ENCODE measurements at places on chromosomes 5 and 9.
A peak's percentile ranks its signal among the peaks of the same experiment; 100 is the strongest.

GRCh38 chr9:70040376-70040903, 3.2 kb upstream of the MAMDC2 start:
- DNase-seq, result no peak

DNA sequence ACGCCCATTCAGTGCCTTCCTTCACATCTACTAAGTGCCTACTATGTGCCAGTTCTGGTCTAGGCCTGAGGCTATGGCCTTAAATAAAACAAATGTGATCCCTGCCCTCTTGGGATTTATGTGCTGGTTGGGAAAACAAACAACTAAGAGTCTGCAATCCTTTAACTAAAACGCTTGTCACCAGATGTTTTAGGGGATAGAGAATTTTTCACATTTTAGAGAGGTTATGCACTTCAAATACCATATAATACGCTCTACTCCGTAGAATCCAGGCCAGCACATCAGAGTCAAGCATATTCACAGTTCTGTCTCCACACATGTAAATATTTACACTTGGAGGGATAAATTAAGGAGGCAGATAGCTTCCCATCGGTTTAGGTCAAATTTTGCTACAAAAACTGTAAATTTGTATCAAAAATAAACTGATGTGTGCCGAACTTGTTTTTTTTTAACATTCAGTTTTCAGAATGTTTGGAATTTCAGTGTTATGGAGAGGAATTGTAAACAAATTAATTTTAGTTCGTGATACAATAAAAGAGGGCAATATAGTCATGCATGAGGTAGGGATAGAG, 22.0 kb upstream of the ADRA1B start:
- no peak for DNase-seq

- DNase-seq, result no peak
Observed at GRCh38 chr5:32233220-32233695, 59.1 kb upstream of the GOLPH3 start.

- no peak for DNase-seq
Observed at GRCh38 chr5:128920345-128921215, 44.7 kb upstream of the SLC27A6 start.

DNA sequence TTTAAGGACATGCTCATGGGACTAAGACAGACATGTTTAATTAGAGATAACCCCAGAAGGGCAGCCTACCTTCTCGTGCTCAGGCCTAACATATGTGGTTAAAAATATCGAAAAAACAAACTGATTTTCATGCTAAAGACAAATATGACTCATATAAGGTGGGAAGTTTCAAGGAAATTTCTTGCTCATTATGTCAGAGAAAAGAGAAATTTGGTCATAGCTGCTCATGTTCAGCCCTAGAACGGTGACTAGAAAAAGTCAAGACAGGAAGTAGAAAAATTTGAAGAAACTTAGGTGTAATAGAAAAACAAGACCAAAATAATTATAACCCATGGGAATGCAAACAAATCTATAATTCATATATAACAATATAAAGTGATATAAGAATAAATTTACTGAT, 120.6 kb downstream of the PRDM9 start:
- DNase-seq, result no peak

DNA sequence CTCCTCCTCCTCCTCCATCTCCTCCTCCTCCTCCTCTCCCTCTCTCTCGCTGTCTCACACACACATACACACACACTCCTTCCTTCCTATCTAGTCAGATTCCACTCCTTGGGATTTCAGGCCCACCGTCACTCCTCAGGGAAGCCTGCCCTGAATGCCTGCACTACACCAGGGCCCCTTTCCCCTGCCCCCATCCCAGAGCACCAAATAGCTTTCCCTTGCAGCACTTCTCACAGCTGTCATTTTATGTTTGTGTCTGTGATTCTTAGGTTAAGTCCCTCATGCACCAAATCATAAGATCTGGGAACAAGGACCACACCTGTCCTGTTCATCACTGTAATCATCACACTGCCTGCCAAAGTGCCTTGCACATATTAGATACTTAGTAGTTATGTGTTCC, 86.5 kb upstream of the GABRP start:
- DNase-seq, result no peak

- DNase-seq, result no peak
Observed at GRCh38 chr9:34279411-34279810, 49.7 kb downstream of the KIF24 start.

- no peak for DNase-seq
Observed at GRCh38 chr5:138018849-138019248, 14.0 kb downstream of the FAM13B start.

GRCh38 chr5:69335341-69335935, 2.8 kb upstream of the CCDC125 start:
- DNase-seq, result no peak

- no peak for DNase-seq
Observed at GRCh38 chr5:170312301-170312595, 14.7 kb upstream of the LCP2 start.

DNA sequence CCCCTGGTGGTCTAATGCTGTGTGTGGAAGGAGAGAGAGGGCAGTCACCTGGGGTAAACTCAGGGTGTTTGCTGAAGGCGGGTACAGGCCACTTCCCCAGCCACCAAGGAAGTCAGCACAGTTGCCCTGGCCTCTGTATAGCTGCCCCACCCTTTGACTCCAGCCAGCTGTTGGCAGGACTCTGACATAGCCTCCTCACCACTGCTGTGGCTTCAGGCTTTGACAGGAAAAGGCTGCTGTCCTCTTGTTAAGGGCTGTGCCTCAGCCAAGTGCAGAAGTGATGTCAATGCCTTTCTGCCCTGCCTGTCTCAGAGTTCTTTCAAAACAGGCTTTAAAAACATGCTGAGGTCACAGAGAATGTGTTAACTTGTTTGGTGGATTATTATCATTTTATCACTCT, 487.2 kb upstream of the KLF4 start:
- DNase-seq, result no peak

DNA sequence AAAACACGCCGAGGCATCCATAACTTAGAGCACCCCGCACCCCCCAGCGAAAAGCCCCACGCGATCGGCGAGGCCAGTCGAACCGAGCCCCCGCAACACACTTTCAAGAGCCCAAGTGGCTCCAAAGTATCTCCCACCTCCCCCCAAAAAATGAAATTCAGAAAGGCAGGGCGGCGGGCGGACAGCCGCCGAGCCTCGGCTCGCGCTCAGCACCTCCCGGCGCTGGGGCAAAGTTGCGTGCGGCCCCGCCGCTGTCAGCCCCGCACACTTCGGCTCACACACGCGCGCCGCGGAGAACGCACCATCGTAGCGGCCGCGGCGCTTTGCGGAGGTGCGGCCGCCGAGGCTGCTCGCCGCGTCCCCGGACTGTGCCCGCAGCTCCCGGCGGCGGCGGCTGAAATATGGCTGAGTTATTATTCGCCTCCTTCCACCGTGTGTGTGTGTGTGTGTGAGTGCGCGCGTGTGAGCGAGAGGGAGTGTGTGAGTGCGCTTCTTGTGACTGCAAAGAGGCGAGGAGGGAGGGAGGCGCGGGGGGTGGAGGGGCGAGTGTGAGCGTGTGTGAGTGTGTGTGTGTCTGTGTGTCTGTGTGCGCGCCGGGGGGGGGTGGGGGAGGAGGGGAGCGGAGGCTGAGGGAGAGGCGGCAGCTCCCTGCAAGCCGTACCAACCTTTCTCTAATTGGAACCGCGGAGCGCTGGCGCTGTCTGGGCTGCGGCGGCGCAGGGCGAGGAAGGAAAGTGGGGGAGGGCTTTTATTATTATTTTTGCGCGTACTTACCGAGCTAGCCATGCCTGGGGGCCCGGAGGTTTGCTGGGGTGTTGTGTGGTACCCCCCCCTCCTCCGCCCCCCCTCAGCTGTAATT, 599 bp downstream of the MLLT3 start:
- peak; percentile 67 for DNase-seq

- DNase-seq, result no peak
Observed at GRCh38 chr9:110308633-110309038, 29.0 kb downstream of the TXNDC8 start.

DNA sequence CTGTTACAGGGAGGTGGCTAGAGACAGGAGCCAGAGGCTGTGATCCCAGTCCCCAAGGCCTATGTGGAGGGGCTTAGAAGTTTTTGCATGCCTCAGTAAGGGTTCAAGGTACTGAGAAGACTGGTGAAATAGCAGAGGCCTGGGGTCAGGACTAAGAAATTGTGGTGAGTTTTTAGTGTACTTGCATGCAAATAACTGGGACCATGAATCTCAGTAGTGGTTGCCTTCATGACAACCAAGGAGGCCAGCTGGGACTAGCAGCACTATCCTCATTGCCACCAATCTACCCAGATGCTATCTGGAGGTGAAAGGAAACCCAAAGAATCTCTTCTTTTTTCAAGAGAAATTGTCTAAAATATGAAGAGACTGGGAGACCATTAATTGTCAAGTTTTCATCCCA, 395.1 kb downstream of the CETN3 start:
- DNase-seq, result no peak

DNA sequence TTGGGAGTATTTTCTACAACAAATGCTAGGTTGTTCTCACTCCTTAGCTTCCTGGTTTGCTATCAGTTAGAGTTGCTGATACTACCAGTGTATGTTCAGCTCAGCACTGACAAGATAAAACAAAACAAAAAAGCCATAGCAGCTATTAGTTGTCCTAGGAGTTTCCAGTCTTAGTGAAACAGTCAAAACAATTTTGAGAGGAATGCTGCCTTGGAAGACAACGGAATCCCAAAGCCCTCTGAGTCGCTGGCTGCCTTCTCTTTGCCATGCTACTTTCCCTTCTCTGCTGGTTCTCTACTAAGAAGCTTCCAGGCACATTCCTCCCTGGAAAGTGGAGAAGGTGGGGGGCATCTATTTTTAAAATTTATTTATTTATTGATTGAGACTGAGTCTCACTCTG, 5.4 kb upstream of the CREBRF start:
- no peak for DNase-seq
